ENCODE measurements at places on chromosomes 3 and 15.

DNA sequence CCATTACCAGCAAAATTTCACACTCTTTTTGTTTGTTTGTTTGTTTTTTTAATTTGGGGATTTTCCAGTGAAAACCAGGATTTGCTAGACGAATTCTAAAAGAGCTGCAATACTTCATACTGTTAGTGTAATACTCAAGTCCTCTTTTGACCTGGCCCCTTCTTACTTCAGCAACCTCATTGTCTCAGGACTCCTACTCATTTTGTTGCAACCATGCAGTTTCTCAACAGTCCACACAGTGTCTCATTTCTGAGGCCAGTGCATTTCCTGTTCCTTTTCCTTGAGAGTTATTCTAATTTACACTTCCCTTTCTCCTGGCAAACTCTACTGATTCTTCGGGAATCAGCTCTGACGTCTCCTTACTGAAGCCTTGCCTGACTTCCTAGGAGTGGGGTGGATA, 35.6 kb downstream of the NSUN3 start:
- no peak for DNase-seq

- no peak for DNase-seq
Measured at GRCh38 chr3:1207904-1208303, 115.1 kb downstream of the CNTN6 start.

- DNase-seq: peak; percentile 47
Measured at GRCh38 chr3:107745354-107745753, 222.6 kb downstream of the BBX start.

DNA sequence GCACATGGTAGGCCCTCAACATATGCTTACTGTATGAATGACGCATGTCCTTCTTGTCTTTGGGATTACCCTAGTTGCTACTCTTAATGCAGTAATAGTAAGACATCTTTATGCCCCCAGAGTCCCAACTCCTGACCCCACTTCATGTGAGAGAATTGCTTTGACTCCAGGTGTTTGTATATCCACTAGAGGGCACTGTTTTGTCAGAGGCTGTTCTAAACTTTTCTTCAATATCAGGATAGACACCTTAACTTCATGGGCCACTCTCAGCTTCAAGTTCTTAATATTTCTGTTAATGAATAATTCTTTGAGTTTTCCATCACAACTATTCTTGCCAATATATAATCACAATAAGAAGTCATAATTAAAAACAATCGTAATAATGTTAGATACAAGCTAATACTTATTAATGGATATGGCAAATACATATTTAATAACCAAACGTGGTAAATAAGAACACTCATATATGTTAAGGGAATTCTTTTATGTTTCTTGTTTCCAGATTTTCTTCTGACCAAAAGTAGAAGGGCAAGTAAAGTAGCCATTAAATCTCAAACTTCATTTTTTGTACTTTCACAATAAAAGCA, 337.2 kb upstream of the DNAJC19 start:
- peak; percentile 65 for DNase-seq

DNA sequence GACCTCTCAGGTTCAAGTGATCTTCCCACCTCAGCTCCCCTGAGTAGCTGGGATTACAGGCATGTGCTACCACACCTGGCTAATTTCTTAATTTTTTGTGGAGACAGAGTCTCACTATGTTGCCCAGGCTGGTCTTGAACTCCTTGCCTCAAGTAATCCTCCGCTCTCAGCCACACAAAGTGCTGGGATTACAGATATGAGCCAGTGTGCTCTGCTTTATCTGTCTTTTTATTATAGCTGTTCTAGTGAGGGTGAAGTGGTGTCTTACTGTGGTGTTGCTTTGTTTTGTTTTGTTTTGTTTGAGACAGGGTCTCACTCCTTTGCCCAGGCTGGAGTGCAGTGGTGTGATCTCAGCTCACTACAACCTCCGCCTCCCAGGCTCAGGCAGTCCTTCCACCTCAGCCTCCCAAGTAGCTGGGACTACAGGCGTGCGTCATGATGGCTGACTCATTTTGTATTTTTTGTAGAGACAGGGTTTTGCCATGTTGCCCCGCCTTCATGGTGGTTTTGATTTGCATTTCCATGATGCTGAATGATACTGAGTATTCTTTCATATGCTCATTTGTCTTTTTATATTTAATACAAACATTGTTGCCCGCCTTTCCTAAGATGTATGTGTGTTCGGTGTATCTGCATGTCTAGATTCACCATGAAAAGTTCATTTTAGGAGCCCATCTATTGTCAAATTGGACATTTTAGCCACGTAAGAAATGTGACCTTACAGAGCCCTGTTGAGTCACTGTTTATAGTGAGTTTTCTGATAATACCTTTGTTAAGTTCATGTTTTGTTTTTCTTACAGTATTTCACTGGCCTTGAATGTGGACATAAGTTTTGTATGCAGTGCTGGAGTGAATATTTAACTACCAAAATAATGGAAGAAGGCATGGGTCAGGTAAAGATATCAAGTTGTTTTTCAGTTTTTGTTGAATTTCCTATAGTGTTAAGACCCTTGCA, 80.6 kb downstream of the ARIH1 start:
- DNase-seq: no peak

Data from NCI-H524 (cell line).